Right ventricle myocardium inferior (tissue), 1 donor: ENCODE measurements at places on chromosomes 4 and X. TPM values are rescaled to one million over a fixed set of nuclear protein-coding genes. Genes with fewer than 3 reads are reported as not detected.

DNA sequence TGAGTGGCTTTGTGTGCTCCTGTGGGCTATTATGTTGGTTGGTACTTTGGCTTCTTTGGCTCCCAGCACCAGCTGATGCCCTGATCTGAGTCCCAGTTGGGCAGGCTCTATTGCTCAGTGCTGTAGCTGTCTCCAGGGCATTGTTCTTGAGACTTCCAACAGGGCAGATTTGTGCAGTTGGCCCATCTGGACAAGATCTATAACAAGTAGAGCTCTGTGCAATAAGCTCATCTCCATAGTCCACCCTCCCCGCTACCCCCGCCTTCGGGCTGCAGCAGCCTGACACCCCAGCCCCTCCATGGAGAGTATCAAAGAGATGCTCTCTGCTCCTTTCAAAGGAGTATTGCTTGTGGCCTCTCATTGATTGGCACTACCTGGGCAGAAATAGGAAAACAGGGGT lies 5.8 kb upstream of the TMEM31 start:
- DNase-seq: no peak

DNA sequence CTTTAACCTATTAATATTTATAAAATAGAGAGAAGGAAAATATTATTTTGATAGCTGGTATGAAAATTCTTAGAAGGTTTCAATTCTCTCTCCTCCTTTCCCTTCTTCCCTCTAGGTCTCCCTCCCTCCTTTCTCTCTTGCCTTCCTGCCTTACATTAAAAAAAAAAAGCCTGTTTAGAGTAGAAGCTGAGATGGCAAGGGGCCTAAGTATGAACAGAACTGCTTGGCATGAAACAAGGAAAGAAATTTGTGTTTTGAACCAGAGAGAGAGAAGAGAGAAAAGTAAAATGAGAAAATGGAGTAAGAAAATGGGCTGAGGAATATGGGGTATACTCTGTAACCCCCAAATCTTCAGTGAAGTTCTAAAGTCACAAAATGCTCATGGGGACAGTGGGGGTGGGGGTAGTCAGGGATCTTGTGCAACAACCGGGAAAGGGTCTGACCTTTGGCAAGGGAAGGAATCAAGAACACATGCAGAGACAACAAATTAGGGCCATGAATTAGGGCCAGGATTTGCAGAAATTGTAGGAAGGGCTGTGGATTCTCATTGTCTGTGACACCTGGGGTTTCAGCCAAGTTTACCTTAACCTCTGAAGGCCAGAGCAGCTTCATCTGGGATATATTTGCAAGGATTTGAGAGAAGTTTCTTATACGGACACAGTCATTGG lies 30.6 kb downstream of the SUPT20HL2 start:
- DNase-seq: no peak

C4orf51 gene
- total RNA-seq: not detected

DNA sequence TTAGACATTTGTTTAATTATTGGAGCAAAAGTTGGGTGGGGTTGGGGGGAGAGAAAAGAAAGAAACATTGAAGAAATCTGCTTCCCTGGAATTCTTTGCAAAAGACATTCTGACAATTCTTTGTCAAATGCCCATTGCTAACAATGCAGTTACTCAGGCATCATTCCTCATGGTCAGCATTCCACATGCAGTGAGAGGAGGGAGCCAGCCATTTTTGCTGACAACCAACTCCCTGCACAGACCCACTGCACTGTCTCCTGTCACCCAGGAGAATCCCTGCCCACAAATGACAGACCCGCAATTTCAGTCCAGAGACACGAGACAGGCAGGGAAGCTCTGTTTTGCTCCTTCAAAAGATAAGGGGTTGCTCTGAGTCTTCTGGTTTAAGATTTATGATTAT lies 985.1 kb upstream of the SLIT2 start:
- no peak for DNase-seq

HSFX2 gene
- not detected for total RNA-seq
